ENCODE measurements at places on chromosomes 12 and 14.

- DNase-seq, result no peak
Observed at GRCh38 chr12:20011200-20011599, 357.1 kb upstream of the PDE3A start.

- DNase-seq, result no peak
Observed at GRCh38 chr12:119307747-119308146, 26.8 kb upstream of the CCDC60 start.

GRCh38 chr12:132397934-132398385 lies 68.6 kb upstream of the GALNT9 start:
- DNase-seq, result no peak

- DNase-seq, result no peak
Observed at GRCh38 chr14:74952697-74953484, 2.5 kb downstream of the PGF start.

- DNase-seq, result no peak
Observed at GRCh38 chr12:104669851-104670337, 213.1 kb downstream of the CHST11 start.

GRCh38 chr12:112380663-112381405 lies 1.4 kb downstream of the HECTD4 start:
- DNase-seq, result no peak

DNA sequence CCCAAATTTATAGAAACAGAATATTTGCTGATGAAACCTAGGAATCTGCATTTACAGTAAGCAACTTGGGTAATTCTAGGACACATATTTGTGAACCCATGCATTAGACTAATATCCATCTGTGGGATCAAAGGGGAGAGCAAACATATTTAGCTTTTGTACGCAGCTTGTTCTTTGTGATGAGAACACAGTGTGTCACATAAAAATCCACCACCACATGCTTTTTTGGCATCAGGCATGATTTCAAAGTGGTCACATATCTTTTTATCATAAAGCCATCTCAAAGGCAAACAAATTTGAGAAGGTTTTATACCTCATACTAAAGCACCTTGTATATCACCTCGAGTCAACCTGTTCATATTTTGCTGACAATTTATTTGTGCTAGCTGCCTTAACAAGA lies 15.7 kb downstream of the DNAL1 start:
- DNase-seq, result no peak

GRCh38 chr12:111444314-111444924 lies 38.7 kb downstream of the SH2B3 start:
- no peak for DNase-seq

- no peak for DNase-seq
Observed at GRCh38 chr12:673849-674248, 10.6 kb upstream of the NINJ2 start.

GRCh38 chr14:77026166-77026929 lies 2.2 kb downstream of the IRF2BPL start:
- no peak for DNase-seq

DNA sequence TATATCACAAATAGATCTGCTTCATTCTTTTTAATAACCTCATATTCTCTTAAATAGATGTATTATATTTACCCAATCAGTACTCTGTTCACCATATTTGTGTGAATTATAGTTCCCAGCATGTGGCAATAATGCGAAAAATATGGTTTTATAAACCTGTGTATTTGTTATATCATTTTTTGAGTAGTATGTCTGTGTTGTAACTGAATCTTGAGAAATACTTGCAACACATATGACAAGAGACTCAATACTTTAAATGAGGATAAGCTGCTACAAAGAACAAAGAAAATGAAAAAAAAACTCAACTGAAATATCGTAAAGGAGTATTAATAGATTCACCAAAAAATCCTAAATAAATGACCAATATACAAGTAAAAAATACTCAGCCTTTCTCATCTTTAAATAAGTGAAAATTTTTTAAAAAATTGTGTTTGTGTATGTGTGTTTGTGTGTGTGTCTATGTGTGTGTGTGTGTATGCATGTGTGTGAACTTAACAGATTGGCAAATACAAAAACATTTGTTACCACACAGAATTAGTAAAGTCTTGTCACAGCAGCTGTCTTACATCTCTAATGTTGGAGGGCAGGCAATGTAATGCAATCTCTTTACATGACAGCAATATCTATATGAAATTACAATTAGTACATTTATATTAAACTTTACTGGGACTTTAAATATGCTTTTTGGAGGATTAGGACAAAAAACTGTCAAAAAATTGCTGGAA lies 441.9 kb upstream of the MGAT4C start:
- no peak for DNase-seq

DNA sequence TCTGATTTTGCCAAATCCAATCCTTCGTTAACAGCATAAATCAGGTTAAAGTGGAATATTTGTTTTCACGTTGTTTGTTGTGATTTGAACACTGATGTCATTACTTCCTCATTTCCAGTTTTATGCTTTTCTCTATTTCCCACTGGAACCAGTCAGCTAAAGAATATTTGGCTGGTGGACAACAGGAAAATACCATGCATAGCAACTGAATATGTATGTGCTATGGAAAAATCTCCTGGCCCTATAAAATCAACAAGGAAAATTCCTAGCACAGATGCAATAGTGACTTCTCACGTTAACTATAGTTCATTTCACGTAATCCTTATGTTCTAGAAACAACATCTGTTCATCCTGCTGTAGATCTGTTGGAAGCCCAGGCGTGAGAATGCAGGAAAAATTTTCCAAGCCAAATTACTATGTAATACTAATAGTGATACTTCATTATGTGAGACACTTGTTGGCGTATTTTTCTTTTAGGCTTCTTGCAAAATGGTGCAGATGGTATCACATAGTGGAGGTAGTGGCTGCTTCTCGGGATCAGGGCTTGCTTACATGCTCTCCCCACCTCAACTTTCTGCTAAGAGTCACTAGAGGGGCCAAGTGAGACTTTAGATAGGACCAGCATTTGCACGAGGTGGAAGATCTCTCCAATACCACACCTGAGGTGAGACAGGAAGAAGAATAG lies 86.3 kb upstream of the USP44 start:
- peak; percentile 12 for DNase-seq

All from NCI-H524 treated with DMSO at 0.1 percent for 48 hours (cell line).